IPS DF 6.9 (cell line): ENCODE measurements at places on chromosomes 12 and 14.

- DNase-seq = no peak
These were observed 40.2 kb downstream of the MOK start for GRCh38 chr14:102264775-102265174.

- no peak for DNase-seq
These were observed 879 bp downstream of the EDDM3A start for GRCh38 chr14:20746566-20746965.

DNA sequence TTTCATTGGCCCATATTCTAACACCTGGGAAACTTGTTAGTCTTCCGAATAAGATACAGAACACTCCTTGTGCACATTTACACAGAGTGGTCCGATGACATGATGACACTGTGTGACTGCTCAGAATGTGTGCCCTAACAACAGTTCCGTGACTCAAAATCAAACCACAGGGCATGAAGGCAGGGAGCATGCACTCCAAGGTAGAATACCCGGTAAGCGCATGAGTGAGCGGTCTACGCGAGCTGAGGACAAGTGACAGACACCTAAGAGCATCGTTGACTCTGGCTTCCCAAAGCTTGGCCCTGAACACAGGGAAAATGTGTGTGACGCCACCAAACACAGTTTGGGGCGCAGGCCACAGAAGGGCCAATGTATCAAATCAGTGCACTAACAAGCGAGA lies 18.6 kb downstream of the CLIP1 start:
- no peak for DNase-seq

DNA sequence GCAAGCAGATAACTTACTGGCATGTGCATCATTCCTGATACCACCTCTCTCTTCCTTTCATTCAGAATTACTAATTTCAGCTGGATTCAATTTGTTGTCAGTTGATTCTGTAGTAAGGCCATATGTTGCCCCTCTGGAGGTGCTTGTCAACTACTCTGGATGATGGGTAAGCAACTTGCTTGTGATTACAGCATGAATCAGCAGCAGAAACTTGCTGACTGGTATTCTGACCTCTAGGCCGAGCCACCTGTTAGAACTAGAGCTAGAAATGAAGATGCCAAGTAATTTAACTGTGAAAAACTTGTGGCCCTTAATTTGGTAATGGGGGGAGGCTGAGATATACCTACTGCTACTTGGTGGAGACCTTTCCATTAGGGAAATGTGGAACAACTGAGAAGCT lies 5.1 kb downstream of the RNF10 start:
- no peak for DNase-seq

- no peak for DNase-seq
These were observed 27.6 kb upstream of the KRT78 start for GRCh38 chr12:52876372-52876771.

- DNase-seq = no peak
These were observed 108.0 kb downstream of the EEA1 start for GRCh38 chr12:92821142-92821541.

GRCh38 chr14:104096751-104097700 lies 11.5 kb downstream of the ASPG start:
- DNase-seq = no peak

DNA sequence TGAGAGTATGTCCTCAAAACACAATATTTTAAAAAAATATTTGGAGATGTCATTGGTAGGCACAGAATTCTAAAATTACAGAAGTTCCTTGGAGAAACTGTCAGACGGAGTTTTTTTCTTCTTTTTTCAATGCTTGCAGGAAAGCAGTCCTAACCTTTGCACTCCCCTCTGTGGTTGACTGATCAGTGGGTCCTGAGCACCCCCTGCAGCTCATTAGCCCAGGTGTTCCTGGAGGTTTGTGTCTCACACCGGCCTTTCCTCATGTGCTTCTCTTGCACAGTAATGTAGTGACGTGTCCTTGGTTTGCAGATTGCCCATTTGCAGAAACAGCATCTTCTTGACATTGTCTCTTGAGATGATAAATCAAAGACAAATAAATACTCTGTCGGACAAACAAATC lies 513.0 kb downstream of the TMEM121 start:
- no peak for DNase-seq

DNA sequence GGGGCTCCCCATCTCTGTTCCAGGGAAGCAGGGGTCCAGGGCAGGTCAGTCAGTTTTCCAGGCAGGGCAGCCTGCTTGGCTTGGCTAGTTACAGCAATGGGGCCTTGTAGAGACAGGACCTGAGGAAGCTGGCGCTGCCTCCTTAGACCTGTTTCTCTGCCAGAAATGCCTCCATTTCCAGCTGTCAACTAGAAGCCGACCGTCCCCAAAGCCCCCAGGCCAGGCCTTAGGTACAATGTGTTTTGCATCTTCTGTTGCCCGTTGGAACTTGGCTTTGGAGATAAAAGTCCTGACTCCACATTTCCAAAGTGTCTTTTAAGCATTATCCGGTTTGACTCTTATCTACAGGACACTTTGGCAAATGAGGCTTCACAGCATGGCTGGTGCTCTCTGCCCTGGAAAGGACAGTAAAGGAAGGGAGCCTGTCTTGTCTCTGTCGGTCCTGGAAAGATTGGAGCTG lies 42.6 kb downstream of the KRT80 start:
- DNase-seq = no peak

DNA sequence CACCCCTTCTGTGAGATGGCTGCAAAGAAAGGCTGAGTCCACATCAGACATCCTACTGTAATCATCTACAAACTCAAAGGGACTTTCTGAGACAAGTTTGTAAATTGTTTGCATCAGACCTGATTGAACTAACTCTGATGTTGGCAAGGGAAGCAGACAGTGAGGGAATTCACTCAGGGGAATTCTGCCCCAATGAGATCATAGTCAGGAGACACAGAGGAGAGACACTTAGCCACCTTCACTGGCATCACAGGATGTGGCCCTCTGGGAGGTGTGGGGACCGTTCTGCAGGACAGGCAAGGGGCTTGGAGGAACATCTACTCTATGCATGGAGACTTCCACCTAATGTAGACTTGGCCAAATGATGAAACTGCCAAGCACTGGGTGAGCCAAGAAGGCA lies 70.7 kb upstream of the DDX11 start:
- DNase-seq = no peak

DNA sequence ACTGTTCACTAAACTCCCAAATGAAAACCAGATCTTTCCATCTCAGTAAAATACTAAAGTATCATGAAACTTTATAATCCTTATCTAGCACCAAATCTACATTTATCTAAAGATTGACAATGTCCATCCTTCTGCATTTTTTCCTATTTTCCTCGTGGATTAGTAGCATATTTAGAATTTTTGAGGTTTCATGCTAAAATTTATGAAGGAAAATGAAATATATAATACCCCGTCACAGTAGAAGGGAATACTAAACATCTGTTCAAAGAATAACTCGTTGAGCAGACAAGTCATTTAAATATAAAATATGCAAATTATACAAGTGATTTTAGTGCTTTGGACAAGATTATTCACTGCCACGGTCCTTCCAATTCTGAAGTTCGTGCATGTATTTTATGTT lies 122.7 kb upstream of the SLCO1C1 start:
- no peak for DNase-seq

- no peak for DNase-seq
These were observed 172.7 kb upstream of the PARP11 start for GRCh38 chr12:4045786-4046494.

GRCh38 chr12:23333938-23334337 lies 615.5 kb downstream of the SOX5 start:
- DNase-seq = no peak

- no peak for DNase-seq
These were observed 80.4 kb upstream of the DIO3 start for GRCh38 chr14:101480747-101481530.

GRCh38 chr12:105764216-105764835 lies 374.4 kb downstream of the NUAK1 start:
- no peak for DNase-seq

DNA sequence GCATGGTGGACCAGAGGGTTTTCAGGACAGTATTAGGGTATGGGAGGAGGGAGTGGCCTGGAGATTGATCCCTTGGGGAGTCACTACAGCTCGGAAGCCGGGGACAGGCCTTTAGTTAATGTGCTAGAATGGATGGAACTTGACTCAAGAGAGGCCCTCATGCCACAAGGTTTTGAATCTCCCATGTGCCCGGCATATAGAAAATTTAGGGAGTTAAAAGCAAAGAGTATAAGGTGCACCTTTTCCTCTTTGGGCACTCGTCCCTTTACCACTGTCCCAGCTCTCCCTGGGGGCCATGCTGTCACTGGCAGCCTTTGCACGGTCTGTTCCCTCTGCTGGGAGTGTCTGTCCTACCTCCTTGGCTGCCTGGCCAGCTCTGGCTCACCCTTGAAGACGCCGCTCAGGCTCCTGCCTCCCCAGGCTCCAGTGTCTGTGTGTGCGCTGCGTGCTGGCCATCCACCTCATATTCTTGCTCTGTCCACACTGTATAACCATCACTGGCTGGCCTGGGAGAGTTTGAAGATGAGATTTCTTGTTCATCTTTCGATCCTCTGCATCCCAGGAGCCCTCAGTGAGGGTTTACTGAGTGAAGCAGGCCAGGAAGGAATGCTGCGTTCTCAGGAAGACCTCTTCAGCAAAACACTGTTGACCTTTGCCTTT lies 161.3 kb downstream of the ZFP36L1 start:
- DNase-seq = no peak

DNA sequence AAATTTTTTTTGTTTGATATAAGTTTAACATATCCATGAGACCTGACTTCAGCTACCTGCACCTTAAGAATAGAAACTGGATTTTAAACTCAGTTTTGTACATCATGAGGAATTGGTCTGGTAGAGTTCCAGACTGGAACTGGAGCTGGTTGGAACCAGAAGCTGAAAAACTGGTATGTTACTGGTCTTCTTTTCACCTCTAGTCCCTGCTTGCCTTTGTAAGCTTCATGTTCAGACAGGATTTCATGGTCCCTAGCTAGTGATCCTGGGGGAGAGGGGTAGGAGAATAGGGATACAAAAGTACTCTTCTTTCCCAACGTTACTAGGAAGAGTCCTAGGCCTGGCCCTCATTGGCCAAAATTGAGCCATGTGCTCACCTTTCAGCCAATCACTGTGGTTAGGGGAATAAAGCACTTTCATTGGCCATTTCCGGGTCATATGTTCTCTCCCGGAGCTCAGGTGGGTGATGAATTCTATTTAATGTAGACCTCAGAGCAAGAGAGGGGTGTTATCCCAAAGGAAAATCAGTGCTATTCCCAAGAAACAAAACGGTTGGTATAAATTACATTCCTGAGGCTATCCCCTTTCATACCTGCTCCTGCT lies 36.9 kb upstream of the APPL2 start:
- DNase-seq = no peak

GRCh38 chr14:51682411-51682810 lies 30.7 kb downstream of the FRMD6 start:
- DNase-seq = no peak

GRCh38 chr14:104321088-104321801 lies 182.9 kb downstream of the KIF26A start:
- no peak for DNase-seq

DNA sequence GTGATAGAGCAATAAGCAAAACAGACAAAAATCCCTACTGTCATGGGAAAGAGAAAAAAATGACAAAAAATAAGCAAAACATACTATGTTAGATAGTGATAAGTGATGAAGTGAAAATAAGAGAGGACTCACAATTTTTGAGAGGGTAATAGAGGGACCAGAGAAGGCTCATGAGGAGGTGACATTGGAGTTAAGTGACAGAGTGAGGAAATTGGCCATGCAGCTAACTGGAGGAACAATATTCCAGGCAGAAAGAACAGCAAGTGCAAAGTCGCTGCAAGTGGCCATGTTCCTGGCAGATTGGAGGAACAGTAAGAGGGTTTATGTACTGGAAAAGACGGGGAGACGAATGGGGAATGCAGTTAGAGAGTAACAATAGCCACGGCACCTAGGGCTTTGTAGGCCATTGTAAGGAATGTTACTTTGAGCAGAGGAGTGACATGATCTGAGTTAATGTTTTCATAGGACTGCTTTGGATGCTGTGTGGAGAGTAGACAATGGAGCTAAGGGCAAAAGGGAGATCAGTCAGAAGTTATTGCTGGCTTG lies 1.4 kb upstream of the SAV1 start:
- DNase-seq = no peak

- DNase-seq = no peak
These were observed 3.0 kb upstream of the GPR162 start for GRCh38 chr12:6818645-6819044.

GRCh38 chr14:101834397-101834796 lies 72.9 kb downstream of the PPP2R5C start:
- DNase-seq = no peak

GRCh38 chr14:64217834-64218233 lies 76.3 kb downstream of the ESR2 start:
- DNase-seq = no peak

- no peak for DNase-seq
These were observed 17.0 kb downstream of the NEK9 start for GRCh38 chr14:75109877-75110276.

DNA sequence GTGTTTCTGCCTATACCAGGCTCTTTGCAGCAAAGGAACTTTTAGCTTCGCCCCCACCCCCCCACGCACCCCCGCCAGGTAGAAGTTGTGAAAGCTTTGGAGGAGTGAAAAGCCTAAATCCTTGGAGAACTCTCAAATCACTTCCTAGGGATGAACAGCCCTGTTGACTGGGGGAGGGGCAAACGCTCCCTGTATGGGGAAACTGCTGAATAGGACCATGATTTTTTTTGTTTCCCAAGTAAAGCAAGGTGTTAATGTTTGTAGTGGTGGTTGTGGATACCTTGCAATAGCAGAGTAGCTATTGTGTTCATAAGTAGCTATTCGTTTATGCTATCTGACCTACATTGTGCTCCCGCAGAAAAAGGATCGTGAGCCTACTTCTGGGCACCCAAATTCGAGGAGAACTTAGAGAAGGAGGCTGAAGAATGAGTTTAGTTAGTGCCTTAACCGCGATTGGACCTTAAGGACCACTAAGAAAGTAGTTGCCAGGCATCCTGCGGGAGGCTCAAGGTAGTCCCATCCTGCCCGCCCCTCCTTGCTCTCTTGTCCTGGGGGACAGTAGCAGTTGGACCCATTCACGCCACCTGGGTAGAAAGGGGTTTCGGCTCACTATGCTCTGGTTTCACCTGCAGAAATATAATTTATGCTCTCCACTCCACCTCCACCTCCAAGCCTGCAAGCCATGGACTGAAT lies 901 bp upstream of the NFKBIA start:
- DNase-seq = no peak

DNA sequence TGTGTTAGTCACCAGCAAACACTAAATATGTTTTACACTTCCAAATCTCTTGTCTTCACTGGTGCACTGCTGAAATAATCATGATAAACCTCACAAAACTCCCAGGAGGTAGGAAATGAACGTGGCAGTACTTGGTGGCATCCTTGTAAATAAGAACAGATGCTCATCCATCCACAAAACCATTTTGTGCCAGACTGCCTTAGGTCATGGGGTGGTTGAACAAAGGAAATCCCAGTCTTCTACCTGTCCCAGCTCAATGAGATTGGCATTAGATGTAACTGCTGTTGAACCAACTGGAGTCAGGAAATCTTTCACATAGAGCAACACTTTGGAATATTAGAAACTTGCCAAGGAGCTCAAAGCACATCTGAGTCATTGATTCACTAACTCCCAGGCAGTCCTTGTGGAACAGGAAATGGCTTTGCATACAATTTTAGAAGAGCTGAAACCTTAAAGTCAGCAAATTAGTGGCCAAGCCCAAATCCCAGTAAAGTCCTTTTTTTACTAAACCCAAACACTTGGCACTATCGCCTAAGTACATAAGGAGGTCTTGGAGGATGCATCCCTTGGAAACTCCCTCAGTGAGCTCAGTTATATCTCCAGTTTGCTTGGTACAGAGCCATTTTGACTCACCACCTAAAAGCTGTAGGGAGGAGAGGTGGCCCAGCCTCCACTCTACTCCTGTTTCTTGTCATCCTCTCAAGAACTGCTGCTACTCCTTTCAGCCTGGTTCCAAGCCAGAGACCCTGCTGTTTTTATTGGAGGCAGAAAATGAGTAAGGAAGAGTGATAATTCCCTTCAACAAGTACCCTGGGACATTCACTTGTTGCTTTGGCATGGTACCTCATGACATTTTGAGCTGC lies 208.0 kb downstream of the NOVA1 start:
- DNase-seq = no peak
